ENCODE measurements at places on chromosomes 5 and 9. TPM values are rescaled to one million over a fixed set of nuclear protein-coding genes. Genes with fewer than 3 reads are reported as not detected.

- DNase-seq, result no peak
Observed at GRCh38 chr5:89309268-89309667, 426.3 kb upstream of the MEF2C start.

DNA sequence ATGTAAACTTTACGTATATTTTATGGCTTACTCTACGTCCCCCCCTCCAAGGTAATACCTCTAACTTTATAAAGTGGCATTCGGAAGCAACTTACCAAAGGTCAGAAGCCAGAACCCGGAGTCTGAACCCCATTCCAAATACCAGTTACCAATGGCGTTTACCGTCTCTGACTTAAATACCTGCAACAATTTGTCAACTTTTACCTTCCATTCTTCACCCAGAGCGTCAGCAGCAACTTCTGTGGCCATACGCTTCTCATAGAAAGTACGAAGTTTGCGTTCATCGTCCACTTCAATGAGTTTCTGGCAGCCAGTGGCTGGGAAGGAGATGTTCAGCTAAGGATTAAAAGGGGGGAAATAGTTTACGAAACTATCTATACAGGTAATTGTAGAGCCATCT is 753 bp downstream of the RPS6 start:
- no peak for DNase-seq

The GIN1 gene
- total RNA-seq, result 11.4 TPM

DNA sequence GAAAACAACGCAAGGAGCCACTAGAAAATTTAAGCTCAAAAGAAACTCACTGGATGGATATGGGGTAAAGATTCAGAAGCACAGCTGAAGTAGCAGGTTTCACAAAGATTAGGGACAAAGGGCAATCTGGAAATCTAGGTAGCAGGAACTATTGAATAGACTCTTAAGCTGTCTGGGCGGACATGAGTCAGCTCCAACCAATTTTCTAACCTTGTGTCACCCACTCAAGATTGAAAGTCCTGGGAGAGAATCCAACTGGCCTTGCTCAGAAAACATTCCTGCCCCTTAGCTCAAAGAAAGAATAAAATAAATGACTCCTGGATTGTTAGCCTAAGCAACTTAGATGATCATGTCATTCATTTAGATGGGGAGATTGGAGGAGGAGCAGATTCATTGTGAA is 69.2 kb downstream of the STK32A start:
- no peak for DNase-seq

- DNase-seq, result no peak
Observed at GRCh38 chr5:1765141-1765879, 34.3 kb downstream of the MRPL36 start.

DNA sequence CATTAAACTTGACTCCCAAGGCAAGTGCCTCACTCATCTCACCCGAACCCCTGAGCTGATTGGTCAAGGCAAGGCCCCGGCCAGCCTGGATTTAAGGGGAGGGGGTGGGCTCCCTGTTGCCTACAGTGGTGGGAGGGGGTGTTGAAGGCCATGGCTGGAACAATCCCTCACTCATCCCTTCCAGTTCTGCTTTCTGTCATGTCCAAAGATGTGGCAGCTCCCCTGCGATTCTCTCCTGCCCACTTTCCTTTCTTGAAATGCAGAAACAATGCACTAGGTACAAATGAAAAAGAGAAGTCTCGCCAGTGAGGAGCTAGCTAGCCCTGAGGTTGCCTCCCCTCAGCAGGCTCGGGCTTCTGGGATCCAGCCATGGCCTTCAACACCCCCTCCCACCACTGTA is 240.9 kb downstream of the SYK start:
- no peak for DNase-seq

DNA sequence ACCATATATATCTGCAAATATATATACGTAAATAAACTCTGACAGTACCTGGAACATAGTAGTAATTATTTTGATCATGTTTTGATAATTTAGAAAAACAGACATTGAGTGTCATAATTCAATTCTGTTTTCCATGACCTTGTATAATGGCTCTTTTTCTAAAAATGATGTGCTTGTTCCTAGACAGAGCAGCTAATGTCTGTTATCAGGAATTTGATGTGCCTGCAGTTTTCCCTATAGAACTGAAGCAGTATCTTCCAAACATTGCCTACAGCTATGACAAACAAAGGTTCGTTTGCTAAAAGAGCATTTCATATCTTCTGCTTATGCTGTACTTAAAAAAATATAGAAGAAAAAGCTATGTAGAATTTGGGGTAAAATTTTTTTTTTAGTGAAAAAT is 5.3 kb downstream of the SETD9 start:
- DNase-seq, result no peak

The FLT4 gene
- total RNA-seq, result 8.2 TPM

GRCh38 chr5:100516285-100516684 is 18.9 kb upstream of the FAM174A start:
- DNase-seq, result no peak

DNA sequence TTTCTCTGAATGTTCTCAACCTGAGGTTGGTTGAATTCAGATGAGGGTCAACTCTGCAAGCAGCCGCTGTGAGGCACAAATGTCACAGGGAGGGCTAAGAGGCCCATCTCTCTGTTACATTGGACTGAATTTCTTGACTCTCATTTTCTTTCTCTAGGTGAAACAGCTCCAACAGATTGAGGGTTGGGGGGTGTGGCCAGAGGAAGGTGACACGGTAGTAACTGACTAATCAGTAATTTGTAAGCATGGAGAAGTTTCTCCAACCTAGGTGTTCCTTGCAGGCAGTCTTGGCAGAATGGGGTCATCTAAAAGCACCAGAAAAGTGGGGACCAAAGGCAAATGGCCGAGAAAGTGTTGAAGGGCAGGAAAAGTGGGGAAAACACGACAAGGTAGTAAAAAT is 16.8 kb downstream of the CCT5 start:
- no peak for DNase-seq

The CNOT8 gene
- 30.3 TPM for total RNA-seq

DNA sequence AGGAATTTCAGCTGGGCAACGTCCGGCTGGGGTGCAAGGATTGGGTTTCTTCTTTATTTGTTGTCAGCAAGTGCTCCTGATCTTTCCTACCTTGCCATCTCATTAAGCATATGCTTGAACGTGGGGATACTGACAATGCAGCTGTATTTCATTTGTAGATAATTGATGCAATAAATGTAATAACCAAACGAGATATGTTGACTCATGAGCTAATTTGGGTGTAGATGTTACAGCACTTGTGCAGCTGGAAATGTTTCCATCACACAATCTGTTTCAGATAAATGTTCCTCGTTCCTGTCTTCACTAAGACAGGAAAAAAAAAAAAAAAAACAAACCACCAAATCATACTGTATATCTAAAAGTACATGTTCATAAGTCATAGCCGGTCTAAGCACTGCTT is 123.8 kb downstream of the DMRT2 start:
- no peak for DNase-seq

GRCh38 chr9:69611221-69611620 is 61.0 kb downstream of the APBA1 start:
- no peak for DNase-seq

The ORM1 gene
- total RNA-seq, result 4.8 TPM

- DNase-seq, result no peak
Observed at GRCh38 chr5:108295578-108296368, 86.1 kb downstream of the FBXL17 start.

DNA sequence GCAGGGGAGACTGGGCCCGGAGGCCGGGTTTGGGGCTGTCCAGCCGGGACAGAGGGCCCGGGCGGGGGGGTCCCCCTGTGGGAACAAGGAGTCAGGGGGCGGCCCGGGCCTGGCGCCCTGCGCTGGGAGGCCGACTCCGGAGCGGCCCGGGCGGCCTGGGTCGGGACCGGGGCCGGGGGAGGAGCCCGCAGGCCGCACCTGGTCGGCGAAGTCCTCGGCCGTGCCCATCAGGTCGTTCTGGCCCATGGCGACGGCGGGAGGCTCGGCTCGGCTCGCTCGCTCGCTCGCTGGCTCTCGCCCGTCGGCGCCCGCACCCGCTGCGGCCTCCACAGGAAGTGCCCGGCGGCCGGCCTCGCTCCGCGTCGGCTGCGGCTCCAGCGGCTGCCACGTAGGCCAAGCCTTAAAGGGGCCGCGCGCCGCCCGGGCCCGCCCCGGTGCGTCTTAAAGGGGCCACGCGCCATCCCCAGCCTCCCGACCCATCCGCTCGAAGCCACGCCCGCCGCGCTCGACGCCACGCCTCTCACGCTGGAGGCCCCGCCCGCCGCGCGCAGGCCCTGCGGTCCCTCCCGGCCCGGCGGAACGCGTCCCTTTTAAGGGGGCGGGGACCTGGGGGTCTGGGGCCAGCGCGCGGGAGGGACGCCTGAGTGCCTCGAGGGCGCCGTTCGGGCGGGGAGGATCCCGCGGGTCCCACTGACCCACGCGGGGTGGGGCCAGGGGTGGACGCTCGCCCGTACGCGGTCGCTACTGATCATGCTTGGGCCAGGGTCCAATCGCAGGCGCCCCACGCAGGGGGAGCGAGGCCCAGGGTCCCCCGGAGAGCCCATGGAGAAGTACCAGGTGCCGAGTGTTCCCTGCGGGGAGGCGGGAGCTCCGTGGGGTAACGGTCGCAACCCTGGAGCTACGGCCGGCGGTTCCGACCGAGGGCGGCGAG is at the start of the genes STKLD1 and SURF4:
STKLD1 (plus strand) TSS at position 643 of the 931 bp plus-strand sequence; CDS start at position 751, 108 bp downstream.
SURF4 (minus strand) TSS at position 337 of the 931 bp plus-strand sequence; CDS start at position 246, 91 bp downstream.
- DNase-seq, result peak; percentile 97

DNA sequence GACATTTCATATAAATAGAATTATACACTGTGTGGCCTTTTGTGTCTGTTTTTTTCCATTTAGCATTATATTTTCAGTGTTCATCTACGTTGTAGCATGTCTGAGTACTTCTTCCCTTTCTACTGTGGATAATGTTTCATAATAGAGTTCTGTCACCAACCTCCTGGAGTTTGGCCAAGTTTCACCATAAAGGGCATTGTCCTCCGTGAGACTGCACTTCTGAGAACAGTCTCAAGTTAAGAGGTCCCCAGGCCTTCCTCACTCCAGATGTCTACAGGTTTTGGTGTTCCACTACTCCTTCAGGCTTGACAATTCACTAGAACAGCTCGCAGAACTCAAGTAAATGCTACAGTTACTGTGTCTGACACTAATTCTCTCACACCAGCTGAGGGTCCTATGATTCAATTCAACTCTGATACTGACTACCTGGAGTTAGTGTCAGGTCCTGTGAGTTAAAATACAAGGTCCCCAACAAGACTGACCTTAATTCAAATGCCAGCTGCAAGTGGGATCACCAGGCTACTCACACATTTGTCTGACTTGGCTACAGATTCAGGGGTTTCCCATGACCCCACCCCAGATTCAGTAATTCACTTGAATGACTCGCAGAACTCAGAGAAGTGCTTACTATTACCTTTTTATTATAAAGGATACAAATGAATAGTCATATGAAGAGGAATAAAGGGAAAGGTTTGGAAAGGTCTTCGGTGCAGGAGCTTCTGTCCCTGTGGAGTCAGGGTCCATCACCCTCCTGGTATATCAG is 31.1 kb downstream of the SLC35A4 start:
- DNase-seq, result no peak

GRCh38 chr5:133121611-133122150 is 69.9 kb downstream of the HSPA4 start:
- DNase-seq, result no peak

DNA sequence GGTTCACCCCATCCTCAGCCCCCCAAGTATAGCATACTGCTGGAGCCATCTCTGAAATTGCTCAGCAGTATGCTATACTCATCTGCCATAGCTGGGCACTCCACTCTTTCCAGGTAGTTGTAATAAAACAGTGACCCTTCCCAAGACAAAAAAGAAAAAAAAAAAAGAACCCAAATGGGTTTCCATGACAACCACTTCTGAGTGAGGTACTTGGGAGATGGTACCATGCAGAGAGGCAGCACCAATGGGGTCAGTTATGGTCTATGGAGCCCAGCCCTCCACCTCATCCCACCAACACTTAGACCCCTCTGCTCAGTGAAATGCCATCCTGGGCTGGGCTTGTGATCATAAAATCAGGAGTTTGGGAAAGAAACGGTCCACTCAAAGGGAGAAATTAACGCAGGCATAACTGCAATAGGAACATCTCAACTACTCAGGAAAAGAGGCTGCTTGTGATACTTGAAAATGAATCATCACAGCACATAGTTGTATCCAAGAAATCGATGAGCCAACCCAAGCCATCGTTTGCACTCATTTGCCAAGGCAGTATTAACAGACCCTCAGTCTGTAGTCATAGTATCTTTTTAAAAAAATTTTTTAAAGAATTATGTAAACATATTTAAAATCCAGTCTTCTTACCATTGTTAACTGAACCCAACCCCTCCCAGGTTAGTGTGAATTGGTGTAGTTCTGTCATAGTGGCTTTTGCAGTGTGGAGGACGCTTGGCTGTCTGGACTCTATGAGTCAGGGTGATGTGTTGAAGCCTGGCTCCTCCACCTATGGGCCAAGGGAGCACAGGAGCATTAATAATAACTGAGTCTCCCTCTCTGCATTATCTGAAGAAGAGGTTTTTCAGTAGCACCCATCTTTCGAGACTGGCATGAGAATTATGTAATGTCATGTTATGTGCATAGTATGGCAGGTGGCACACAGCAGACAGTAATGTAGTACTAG is 402.7 kb downstream of the SPOCK1 start:
- no peak for DNase-seq

DNA sequence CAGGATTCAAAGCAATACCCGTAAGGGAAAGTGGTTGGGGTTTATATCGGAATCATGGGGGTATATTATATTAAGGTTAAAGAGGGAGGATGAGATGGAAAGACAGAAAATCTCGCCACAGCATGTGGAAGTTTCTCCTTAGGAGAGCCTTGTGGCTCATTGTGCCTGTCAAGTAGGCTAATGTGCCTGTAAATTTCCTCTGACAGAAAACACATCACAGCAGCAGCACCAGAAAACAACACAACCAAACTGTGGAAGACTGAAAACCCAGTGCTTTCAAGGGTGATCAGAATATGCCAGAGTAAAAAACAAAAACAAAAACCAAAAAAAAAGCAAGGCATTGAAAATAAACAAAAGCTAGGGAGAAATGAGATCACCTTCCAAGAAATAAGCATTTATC is 11.3 kb upstream of the MAN2A1 start:
- no peak for DNase-seq

- DNase-seq, result no peak
Observed at GRCh38 chr5:17157916-17158529, 59.4 kb upstream of the BASP1 start.

DNA sequence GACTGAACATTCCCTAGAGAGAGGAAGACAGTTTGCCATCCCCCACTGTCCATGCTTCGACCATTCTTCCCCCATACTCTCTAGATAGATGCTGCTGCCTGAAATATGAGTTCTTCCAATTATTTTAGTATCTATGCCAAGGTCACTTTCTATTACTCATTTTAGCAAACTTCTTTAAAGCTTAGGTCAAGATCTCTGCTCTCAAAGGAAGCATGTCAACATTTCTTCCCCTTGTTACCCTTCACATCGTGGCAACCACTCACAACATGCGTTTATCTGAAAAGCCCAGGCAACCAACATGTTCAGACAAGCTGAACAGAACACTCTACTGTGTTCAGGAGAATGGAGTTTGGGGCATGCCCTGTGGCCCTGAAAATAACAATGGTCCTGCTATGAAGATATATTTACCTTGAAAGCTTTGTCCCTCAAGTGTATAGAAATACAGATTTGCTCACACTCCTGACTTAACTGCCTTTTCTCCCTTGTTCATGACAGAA is 138.4 kb upstream of the KIF2A start:
- no peak for DNase-seq

DNA sequence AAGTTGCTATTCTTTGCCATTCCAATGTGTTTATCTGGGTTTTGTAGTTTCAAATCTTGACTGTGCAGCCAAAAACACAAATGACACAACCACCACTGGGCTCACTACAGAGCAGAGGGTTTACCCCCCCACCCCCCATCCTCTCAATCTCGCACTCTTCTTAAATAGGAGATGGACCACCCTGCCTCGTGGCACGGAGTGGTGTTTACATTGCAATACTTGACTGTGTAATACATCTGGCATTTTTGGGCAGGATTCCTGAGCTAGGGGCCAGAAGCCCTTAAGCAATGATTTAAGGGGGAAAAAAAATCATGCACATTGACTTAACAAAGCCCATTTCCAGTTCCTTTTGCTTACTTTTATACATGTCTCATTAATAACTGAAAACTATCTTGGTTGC is 19.0 kb downstream of the PTCH1 start:
- no peak for DNase-seq
